ENCODE measurements at places on chromosomes 1 and 21. TPM values are rescaled to one million over a fixed set of nuclear protein-coding genes. Genes with fewer than 3 reads are reported as not detected.

SPRR2B gene
- 12.4 TPM for polyA plus RNA-seq

PGLYRP3 gene
- 0.28 TPM for polyA plus RNA-seq

ADORA3 gene
- polyA plus RNA-seq, result 2.5 TPM

LMNA gene
- 189 TPM for polyA plus RNA-seq

KRTAP11-1 gene
- polyA plus RNA-seq, result not detected

GRCh38 chr1:7469255-7469938, 301.7 kb upstream of the VAMP3 start:
- no peak overlapping the region for H3K4me3 ChIP-seq
- peaks cover 14% of the 10 kb centered on the region for H3K4me1 ChIP-seq
- no peaks in the 10 kb centered on the region for H3K36me3 ChIP-seq
- H3K27ac ChIP-seq, result no peak overlapping the region
- DNase-seq, result no peak

- no peaks in the 10 kb centered on the region for H3K4me1 ChIP-seq
- H3K4me3 ChIP-seq, result no peak overlapping the region
- DNase-seq, result no peak
- no peaks in the 10 kb centered on the region for H3K27me3 ChIP-seq
Measured at GRCh38 chr1:39825432-39825941, 36.8 kb upstream of the BMP8B start.

- H3K4me1 ChIP-seq, result no peaks in the 10 kb centered on the region
- no peaks in the 10 kb centered on the region for H3K27me3 ChIP-seq
- H3K4me3 ChIP-seq, result no peak overlapping the region
- H3K27ac ChIP-seq, result no peak overlapping the region
- H3K36me3 ChIP-seq, result no peaks in the 10 kb centered on the region
Measured at GRCh38 chr1:116359060-116359830, 13.8 kb upstream of the ATP1A1 start.

- no peaks in the 10 kb centered on the region for H3K36me3 ChIP-seq
- H3K4me3 ChIP-seq, result no peak overlapping the region
- H3K27me3 ChIP-seq, result no peaks in the 10 kb centered on the region
- DNase-seq, result no peak
- peaks cover 17% of the 10 kb centered on the region for H3K4me1 ChIP-seq
Measured at GRCh38 chr1:226351709-226352108, 42.7 kb upstream of the LIN9 start.

GRCh38 chr1:203100516-203100869, 14.7 kb upstream of the MYOG start:
- peak overlapping the region; percentile 16 for H3K27ac ChIP-seq
- no peaks in the 10 kb centered on the region for H3K36me3 ChIP-seq
- H3K4me1 ChIP-seq, result peaks cover 8% of the 10 kb centered on the region
- DNase-seq, result no peak

DNA sequence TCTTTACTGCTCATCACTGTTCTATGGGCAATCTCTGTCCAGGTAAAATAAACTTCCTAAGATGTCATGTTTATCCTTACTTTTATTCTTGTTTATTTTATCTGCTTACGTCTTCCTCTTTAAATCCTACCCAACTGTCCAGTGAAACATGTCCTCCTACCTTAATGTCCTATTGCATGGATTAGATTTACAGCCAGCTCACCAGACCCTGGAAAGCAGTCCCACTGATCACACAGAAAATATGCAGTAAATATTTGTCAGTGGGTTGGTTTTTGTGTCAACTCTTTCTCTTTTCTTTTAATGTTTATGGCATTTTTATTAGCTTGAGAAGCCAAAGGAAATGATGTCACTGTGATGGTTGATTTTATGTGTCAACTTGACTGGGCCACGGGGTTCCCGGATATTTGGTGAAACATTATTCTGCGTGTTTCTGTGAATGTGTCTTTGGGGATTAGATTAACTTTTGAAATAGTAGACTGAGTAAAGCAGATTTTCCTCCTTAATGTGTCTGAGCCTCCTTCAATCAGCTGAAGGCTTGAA, 258.3 kb downstream of the SRGAP2C start:
- no peak overlapping the region for H3K4me3 ChIP-seq
- H3K27ac ChIP-seq, result no peak overlapping the region
- DNase-seq, result no peak
- no peaks in the 10 kb centered on the region for H3K36me3 ChIP-seq
- no peaks in the 10 kb centered on the region for H3K4me1 ChIP-seq

DNA sequence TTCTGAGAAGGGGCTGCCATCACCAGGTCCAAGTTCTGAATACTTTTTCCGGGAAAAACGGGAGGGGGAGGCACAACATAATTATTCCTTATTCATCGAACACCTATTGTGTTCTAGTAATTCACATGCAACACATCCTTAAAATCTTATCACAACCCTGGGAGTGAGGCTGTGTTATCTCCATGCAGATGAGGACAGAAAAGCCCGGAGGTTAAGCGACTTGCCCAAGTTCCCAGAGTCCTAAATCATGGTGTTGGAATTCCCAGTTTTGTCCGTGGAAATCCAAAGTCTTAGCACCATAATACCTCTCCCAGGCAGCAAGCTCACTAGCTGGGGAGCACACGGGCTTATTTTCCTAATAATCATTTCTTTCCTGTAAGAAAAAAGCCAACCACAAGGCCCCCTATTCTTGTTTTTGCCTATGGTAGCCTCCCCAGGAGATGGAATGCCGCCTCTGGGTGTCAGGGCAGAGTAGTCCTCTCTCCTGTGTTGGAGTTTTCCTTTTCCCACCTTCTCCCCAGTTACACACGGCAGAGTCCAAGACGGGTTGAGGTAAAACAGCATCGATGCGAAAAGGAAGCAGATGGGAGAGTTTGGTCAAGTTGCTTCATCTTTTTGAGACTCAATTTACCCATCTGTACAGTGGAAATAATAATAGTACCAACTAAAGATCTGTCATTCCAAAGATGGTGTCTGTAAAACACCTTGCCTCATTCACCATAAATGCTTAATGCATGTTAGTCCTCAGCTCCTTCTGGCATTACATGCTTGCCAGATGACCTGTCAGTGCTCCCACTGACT, 228.0 kb upstream of the TMEM51 start:
- H3K27ac ChIP-seq, result no peak overlapping the region
- DNase-seq, result no peak
- peaks cover 34% of the 10 kb centered on the region for H3K4me1 ChIP-seq
- H3K36me3 ChIP-seq, result no peaks in the 10 kb centered on the region
- H3K4me3 ChIP-seq, result peak overlapping the region; percentile 68

DNA sequence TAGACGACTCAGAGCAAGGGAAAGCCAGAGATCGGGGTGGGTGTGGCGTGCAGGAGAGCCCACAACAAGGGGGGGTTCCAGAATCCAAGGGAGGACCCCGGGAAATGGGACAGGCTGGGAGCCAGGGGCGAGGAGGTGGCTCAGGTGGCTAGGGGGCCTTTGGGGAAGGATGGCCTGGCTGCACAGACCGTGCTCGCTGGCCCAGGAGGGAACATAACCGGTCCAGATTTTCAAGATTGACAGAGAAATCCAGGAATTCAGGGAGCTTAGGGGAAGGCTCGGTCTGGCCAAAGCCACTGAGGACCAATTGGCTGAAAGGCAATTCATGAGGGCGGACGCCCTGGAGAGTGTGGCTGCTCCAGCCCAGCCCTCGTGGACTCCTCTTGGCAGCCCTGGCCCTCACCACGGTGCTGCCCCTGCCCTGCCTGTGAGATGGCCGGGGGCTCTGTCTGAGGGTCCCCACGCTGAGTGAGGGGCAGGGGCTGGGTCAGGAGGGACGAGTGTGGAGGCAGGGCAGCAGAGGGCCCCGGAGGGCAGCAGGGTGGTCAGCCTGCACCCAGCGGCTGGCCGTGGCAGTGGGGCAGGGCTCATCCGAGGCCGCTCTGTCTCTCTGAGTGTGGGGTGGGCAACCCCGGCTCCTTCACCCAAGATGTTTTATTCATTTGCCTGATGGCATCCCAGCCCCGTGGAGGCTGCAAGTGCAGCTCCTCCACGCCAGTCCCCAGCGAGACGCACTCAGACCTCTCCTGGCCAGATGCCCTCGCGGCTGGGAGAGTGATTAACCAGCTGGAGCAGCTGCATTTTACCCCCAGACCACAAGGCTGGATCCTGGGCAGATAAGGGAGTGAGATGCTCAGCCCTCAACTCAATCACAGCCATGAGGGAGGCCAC, 5.6 kb upstream of the LRRC3 start:
- no peak for DNase-seq
- no peak overlapping the region for H3K27ac ChIP-seq
- no peaks in the 10 kb centered on the region for H3K36me3 ChIP-seq
- no peaks in the 10 kb centered on the region for H3K4me1 ChIP-seq
- no peaks in the 10 kb centered on the region for H3K27me3 ChIP-seq

- H3K27ac ChIP-seq, result no peak overlapping the region
- H3K27me3 ChIP-seq, result no peaks in the 10 kb centered on the region
- H3K4me3 ChIP-seq, result no peak overlapping the region
- no peaks in the 10 kb centered on the region for H3K36me3 ChIP-seq
- DNase-seq, result peak; percentile 7
Measured at GRCh38 chr1:25654109-25654660, 37.6 kb downstream of the MAN1C1 start.

GRCh38 chr1:227734856-227735538, at the start of the genes JMJD4 and SNAP47:
TSS of gene JMJD4 (minus strand) at chr1:227735302. CDS start at chr1:227735273, 29 bp downstream.
TSS of gene SNAP47 (plus strand) at chr1:227735435. CDS start at chr1:227747737, 12,302 bp downstream.
- no peaks in the 10 kb centered on the region for H3K27me3 ChIP-seq
- H3K27ac ChIP-seq, result peak within 1 kb of the TSS; percentile 94
- DNase-seq, result peak; percentile 92
- H3K36me3 ChIP-seq, result no peaks in the 10 kb centered on the region

- no peak for DNase-seq
- no peak overlapping the region for H3K4me3 ChIP-seq
- H3K36me3 ChIP-seq, result no peaks in the 10 kb centered on the region
- H3K4me1 ChIP-seq, result no peaks in the 10 kb centered on the region
- H3K27me3 ChIP-seq, result no peaks in the 10 kb centered on the region
- no peak overlapping the region for H3K27ac ChIP-seq
Measured at GRCh38 chr1:232249861-232250777, 379.8 kb downstream of the SIPA1L2 start.

GRCh38 chr1:54781023-54781723, 16.9 kb upstream of the PARS2 start:
- H3K27ac ChIP-seq, result no peak overlapping the region
- H3K4me3 ChIP-seq, result peak overlapping the region; percentile 24
- no peaks in the 10 kb centered on the region for H3K36me3 ChIP-seq
- no peaks in the 10 kb centered on the region for H3K27me3 ChIP-seq
- no peak for DNase-seq
- H3K4me1 ChIP-seq, result peaks cover 9% of the 10 kb centered on the region

- no peak overlapping the region for H3K4me3 ChIP-seq
- H3K36me3 ChIP-seq, result no peaks in the 10 kb centered on the region
- no peak overlapping the region for H3K27ac ChIP-seq
- no peak for DNase-seq
Measured at GRCh38 chr1:207956986-207957385, 46.1 kb upstream of the CD34 start.
